Activated T-helper 2 cell treated with anti-CD3 and anti-CD28 coated beads, Interferon-gamma antibody, Interleukin-2, Interleukin-4, amounts not matched to agents 10 μg/mL and 5 μg/mL and 100 μg/mL, durations not matched to agents 14 hours and 24 hours and 36 hours (primary cell): ENCODE measurements at places on chromosomes 7 and 10. TPM values are rescaled to one million over a fixed set of nuclear protein-coding genes. Genes with fewer than 3 reads are reported as not detected.

Gene NUPR2
- not detected in 2 replicates for total RNA-seq

Gene FAM25G
- not detected in 2 replicates for total RNA-seq

Gene MET
- 1.5 TPM in 2 replicates for total RNA-seq

Gene PNLIPRP2
- total RNA-seq = not detected in 2 replicates

Gene FAM237B
- total RNA-seq = not detected in 2 replicates

Gene FGFR2
- total RNA-seq = not detected in 2 replicates

Gene GNAT3
- total RNA-seq = not detected in 2 replicates

Gene ENTPD1
- total RNA-seq = 37.1 and 37.5 TPM in 2 replicates

Gene PTPN20
- 2.5 and 4.4 TPM in 2 replicates for total RNA-seq

Gene LIPF
- total RNA-seq = not detected in 2 replicates

Gene GNG11
- total RNA-seq = not detected in 2 replicates

Gene EVX1
- not detected in 2 replicates for total RNA-seq

DNA sequence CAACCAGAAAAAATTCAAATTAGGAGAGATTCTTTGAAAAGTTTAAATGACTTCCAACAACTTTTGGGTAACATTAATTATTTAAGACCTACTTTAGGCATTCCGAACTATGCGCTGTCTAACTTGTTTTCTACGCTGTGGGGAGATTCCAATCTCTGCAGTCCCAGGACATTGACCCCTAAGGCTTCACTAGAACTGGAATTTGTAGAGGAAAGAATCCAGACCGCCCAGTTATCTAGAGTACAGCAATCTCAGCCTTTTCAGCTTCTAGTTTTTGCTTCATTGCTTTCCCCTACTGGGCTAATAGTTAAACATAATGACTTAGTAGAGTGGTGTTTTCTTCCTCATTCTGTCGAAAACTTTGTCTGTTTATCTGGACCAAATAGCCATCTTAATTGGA is 14.9 kb upstream of the DDC start:
- peaks cover 14% of the 10 kb centered on the region for H3K27me3 ChIP-seq
- peaks cover 10% of the 10 kb centered on the region for H3K36me3 ChIP-seq
- no peak overlapping the region for H3K27ac ChIP-seq
- H3K4me3 ChIP-seq = no peak overlapping the region
- H3K4me1 ChIP-seq = no peaks in the 10 kb centered on the region
- DNase-seq = no peak

- DNase-seq = no peak
- no peaks in the 10 kb centered on the region for H3K36me3 ChIP-seq
- no peaks in the 10 kb centered on the region for H3K4me1 ChIP-seq
- H3K27ac ChIP-seq = no peak overlapping the region
Observed at GRCh38 chr7:64294701-64295420, 18.9 kb upstream of the ZNF736 start.

- no peaks in the 10 kb centered on the region for H3K27me3 ChIP-seq
- no peak for DNase-seq
- peaks cover 7% of the 10 kb centered on the region for H3K4me1 ChIP-seq
Observed at GRCh38 chr7:135672560-135673359, 10.4 kb downstream of the STMP1 start.

GRCh38 chr10:48511875-48512231 is 93.0 kb downstream of the ARHGAP22 start:
- no peak overlapping the region for H3K27ac ChIP-seq
- no peaks in the 10 kb centered on the region for H3K4me1 ChIP-seq
- DNase-seq = no peak

GRCh38 chr7:150365673-150366398 is 2.8 kb upstream of the REPIN1 start:
- no peak for DNase-seq
- no peak overlapping the region for H3K27ac ChIP-seq
- H3K27me3 ChIP-seq = no peaks in the 10 kb centered on the region

GRCh38 chr7:5232874-5233273 is 42.8 kb downstream of the WIPI2 start:
- H3K27me3 ChIP-seq = no peaks in the 10 kb centered on the region
- no peak overlapping the region for H3K4me3 ChIP-seq
- H3K36me3 ChIP-seq = peaks cover 37% of the 10 kb centered on the region
- H3K27ac ChIP-seq = no peak overlapping the region

DNA sequence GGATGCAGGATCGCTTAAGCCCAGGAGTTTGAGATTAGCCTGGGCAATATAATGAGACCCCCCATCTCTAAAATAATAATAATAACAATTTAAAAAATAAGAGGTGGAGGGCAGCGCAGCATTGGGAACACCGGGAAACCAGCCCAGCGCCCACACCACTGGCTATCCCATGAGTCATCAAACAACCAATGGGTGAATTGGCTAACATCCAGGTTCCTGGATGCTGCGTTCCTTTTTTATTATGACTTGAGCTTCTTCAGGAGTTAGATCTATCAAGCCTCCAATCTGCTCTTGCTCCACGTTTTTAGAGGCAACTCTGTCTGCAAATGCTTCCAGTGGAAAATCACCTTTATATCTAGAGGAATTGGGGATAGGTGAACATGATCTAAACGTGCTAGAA is 10.0 kb upstream of the LRRC4 start:
- H3K27me3 ChIP-seq = no peaks in the 10 kb centered on the region
- H3K36me3 ChIP-seq = no peaks in the 10 kb centered on the region
- H3K4me1 ChIP-seq = peaks cover 12% of the 10 kb centered on the region
- DNase-seq = no peak
- H3K4me3 ChIP-seq = no peak overlapping the region
- no peak overlapping the region for H3K27ac ChIP-seq

DNA sequence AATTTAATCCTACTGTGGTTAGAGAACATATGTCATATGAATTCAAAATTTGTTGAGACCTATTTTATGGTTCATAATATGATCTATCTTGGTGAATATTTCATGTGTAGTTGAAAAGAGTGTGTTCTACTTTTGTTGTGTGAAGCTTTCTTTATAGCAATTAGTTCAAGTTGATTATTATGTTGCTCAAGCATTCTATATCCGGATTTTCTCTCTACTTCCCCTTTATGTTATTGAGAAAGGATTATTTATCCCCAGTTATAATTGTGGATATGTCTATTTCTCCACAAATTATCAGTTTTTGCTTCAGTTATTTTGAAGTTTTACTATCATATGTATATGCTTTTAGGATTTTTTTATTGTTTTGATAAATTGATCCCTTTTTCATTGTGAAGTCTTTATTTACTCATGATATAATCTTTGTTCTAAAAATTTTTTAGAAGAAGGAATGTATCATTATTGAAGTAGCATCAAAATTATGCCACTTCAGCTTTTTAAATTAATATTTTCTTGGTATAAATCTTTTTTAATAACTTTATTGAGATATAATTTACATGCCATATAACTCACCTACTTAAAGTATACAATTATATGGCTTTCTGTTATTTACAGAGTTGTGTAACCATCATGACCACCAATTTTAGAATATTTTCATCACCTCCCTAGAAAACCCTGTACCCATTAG is 12.0 kb upstream of the MEST start:
- no peaks in the 10 kb centered on the region for H3K36me3 ChIP-seq
- peaks cover 1% of the 10 kb centered on the region for H3K4me1 ChIP-seq
- H3K27me3 ChIP-seq = peaks cover 12% of the 10 kb centered on the region
- DNase-seq = no peak

DNA sequence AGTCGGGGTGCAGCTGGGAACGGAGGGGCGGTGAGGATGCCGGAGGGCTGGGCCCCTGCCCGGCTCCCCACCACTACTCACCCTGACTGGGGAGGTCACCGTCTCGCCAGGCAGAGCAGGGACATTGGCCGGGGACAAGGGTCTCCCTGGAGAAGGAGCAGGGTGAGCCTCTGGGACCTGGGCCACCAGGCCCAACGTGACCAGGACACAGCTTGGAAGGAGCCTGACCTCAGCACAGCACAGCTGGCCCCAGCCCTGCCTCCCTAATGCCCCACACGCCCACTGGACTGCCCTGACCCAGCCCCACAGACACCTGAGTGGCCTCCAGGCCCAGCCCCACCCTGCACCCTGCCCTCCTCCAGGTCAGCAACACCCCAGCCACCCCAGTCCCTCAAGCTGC is 21.1 kb downstream of the MICALL2 start:
- no peak overlapping the region for H3K27ac ChIP-seq
- H3K4me1 ChIP-seq = no peaks in the 10 kb centered on the region
- no peak overlapping the region for H3K4me3 ChIP-seq
- no peak for DNase-seq
- H3K27me3 ChIP-seq = no peaks in the 10 kb centered on the region
- H3K36me3 ChIP-seq = no peaks in the 10 kb centered on the region

- H3K4me3 ChIP-seq = peak overlapping the region; percentile 62
- H3K4me1 ChIP-seq = peaks cover 21% of the 10 kb centered on the region
- no peaks in the 10 kb centered on the region for H3K36me3 ChIP-seq
- no peak for DNase-seq
Observed at GRCh38 chr10:114044247-114045135, 825 bp downstream of the ADRB1 start.

- H3K4me3 ChIP-seq = no peak overlapping the region
- H3K27ac ChIP-seq = no peak overlapping the region
- no peaks in the 10 kb centered on the region for H3K27me3 ChIP-seq
- H3K4me1 ChIP-seq = peaks cover 58% of the 10 kb centered on the region
Observed at GRCh38 chr7:143303733-143304132, 12.2 kb upstream of the CLCN1 start.

GRCh38 chr10:7315906-7316305 is 94.9 kb downstream of the SFMBT2 start:
- H3K4me3 ChIP-seq = no peak overlapping the region
- DNase-seq = no peak
- peaks cover 28% of the 10 kb centered on the region for H3K36me3 ChIP-seq
- H3K27me3 ChIP-seq = no peaks in the 10 kb centered on the region
- H3K4me1 ChIP-seq = peaks cover 45% of the 10 kb centered on the region

DNA sequence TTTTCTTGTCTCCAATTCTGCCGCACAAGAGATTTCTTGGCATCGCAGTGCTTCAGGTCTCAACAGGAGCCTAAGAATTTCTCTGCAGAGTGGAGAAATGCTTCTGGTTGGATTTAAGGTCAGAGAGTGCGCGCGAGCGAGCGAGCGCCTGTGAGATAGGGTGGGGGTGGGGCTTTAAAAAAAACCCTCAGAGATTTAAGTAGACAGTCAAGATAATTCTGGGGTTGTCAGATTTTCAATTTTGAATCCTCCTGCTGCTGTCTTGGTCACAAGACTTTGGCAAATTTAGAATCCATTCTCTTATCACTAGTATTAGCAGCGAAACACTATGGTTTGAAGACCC is 49.7 kb downstream of the CPEB3 start:
- H3K36me3 ChIP-seq = peaks cover 18% of the 10 kb centered on the region
- peak overlapping the region; percentile 78 for H3K4me3 ChIP-seq
- H3K27ac ChIP-seq = no peak overlapping the region
- no peak for DNase-seq
- peaks cover 39% of the 10 kb centered on the region for H3K4me1 ChIP-seq

GRCh38 chr7:22683379-22683778 is 43.6 kb upstream of the IL6 start:
- no peak overlapping the region for H3K27ac ChIP-seq
- H3K27me3 ChIP-seq = peaks cover 34% of the 10 kb centered on the region
- peaks cover 5% of the 10 kb centered on the region for H3K36me3 ChIP-seq
- DNase-seq = no peak
- H3K4me1 ChIP-seq = peaks cover 32% of the 10 kb centered on the region

- H3K4me3 ChIP-seq = peak within 1 kb of the TSS; percentile 91
- peak within 1 kb of the TSS; percentile 89 for H3K27ac ChIP-seq
- no peaks in the 10 kb centered on the region for H3K27me3 ChIP-seq
- peak; percentile 70 for DNase-seq
- H3K36me3 ChIP-seq = peaks cover 14% of the 10 kb centered on the region
Observed at GRCh38 chr7:30478349-30479201, at the start of gene NOD1. Gene NOD1 (minus strand): TSS chr7:30478784. CDS start chr7:30456921, 21,863 bp downstream.

GRCh38 chr7:100571829-100572116 is 1.9 kb downstream of the SAP25 start:
- DNase-seq = no peak
- no peak overlapping the region for H3K27ac ChIP-seq
- H3K36me3 ChIP-seq = peaks cover 19% of the 10 kb centered on the region
- H3K4me1 ChIP-seq = peaks cover 20% of the 10 kb centered on the region
- no peak overlapping the region for H3K4me3 ChIP-seq

GRCh38 chr7:16609842-16610450 is 35.6 kb downstream of the ANKMY2 start:
- H3K27me3 ChIP-seq = no peaks in the 10 kb centered on the region
- no peak for DNase-seq
- no peak overlapping the region for H3K4me3 ChIP-seq
- no peak overlapping the region for H3K27ac ChIP-seq

DNA sequence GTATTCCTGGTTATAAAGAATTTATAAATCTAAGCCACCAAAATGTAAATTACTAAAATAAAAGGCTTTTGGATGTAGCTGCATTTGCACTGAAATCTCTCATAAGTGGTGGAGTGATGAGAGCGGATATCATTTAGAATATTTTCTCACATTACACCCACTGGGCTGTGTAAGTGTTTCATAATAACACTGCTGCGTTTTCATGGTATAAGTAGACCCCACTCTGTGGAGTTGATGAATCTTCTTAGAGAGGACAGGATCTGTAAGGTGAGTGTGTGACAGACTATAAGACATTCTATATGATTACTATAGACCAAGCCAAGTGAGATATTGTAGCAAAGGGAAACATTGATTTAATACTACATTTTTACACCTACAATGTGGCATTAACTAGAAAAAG is 1024.1 kb upstream of the LRRN3 start:
- H3K4me3 ChIP-seq = no peak overlapping the region
- H3K4me1 ChIP-seq = no peaks in the 10 kb centered on the region
- H3K27me3 ChIP-seq = no peaks in the 10 kb centered on the region
- H3K27ac ChIP-seq = no peak overlapping the region

- no peak overlapping the region for H3K27ac ChIP-seq
- H3K36me3 ChIP-seq = no peaks in the 10 kb centered on the region
- no peak overlapping the region for H3K4me3 ChIP-seq
- H3K4me1 ChIP-seq = no peaks in the 10 kb centered on the region
Observed at GRCh38 chr10:121648493-121648892, 50.2 kb upstream of the FGFR2 start.

GRCh38 chr10:70575874-70576802 is 26.4 kb downstream of the PRF1 start:
- H3K27ac ChIP-seq = peak overlapping the region; percentile 93
- H3K27me3 ChIP-seq = peaks cover 7% of the 10 kb centered on the region

DNA sequence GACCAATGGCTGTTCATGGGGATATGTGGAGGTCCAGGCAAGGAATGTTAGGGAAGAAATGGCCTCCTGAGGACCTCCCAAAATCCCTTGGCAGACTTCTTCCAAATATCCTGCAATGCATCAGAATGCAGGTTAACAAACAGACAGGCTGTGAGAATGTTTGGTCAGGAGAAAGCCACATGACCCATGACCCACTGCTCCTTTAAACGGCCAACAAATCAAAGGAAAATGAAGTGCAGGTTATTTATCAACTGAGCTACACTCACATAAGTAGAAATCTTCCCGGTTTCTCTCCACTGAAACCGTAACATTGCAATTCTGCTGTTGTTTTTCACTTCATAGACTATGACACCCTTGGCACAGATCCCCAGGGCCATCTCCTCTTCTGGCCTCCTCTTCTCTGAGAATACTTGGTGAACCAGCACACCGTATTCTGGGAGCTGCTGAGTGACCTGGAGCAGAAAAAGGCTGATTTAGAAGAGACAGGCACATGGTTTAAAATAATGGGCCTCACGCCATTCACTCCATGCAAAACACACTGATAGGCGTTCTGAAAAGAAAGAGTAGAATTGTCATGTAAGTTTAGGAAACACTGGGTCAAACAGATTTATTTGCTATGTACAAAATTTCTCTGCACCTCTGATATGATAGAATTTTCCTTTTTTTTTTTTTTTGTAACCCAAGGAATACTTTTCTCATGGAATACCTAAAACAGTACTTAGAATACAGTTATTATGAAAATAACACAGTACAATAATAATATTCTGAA is 67.8 kb downstream of the FRMPD2 start:
- peaks cover 11% of the 10 kb centered on the region for H3K4me1 ChIP-seq
- H3K27ac ChIP-seq = no peak overlapping the region
- no peak overlapping the region for H3K4me3 ChIP-seq
- DNase-seq = no peak
- H3K27me3 ChIP-seq = no peaks in the 10 kb centered on the region
